ENCODE measurements at places on chromosomes 4 and X. TPM values are rescaled to one million over a fixed set of nuclear protein-coding genes. Genes with fewer than 3 reads are reported as not detected.

DNA sequence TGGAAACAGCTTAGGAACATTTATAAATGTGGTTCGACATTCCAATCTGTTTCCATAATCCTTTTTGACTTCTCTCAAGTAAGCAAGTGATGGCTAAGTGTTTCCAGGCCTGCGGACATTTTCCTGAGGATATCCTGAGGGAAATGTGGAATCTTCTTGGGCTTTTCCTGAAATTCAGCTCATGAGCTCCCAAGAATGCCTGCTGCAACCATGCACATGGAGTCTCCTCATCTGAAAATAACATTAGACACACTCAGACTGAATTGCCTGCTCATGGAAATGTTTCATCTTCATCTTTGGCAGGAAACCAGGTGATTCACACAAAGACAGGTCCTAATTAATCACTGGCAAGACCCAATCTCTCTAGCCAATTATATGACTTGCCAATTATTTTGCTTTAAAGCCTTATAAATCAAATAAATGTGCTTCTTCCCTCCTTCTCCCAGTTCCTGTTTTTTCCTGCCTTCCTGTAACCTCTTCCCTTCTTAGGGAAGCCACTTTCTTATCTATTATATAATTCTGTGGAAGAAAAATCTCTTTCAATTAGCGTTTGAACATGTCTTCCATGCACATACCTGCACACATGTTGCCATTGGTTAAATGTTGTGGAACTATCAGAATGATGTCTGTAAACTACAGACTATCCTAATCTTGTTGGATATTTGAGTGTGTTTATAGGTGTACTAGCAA, 104.6 kb upstream of the MXRA5 start:
- no peak for DNase-seq

GRCh38 chr4:135244056-135244455, 1042.5 kb upstream of the PABPC4L start:
- no peak for DNase-seq

DNA sequence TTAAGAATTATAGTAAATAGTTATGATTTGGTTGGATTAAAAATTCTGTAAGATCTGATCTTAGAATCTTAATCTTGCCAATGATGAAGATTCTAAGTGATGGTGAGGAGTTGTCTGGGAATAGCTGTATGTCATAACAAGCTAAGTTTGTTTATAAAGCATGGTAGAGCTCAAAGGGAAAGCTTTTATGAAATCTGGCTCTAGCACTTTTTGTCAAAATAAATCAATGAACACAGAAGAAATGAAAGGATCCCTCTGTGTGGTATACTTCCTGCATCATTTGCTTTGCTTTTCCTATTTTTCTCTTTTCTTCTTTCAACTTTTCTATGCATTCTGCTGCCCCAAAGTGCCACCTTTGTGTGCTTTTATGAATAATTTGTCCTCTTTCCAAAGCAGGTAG, 193.5 kb upstream of the FAT1 start:
- no peak for DNase-seq

- DNase-seq = no peak
Measured at GRCh38 chr4:150367326-150367725, 214.6 kb upstream of the MAB21L2 start.

DNA sequence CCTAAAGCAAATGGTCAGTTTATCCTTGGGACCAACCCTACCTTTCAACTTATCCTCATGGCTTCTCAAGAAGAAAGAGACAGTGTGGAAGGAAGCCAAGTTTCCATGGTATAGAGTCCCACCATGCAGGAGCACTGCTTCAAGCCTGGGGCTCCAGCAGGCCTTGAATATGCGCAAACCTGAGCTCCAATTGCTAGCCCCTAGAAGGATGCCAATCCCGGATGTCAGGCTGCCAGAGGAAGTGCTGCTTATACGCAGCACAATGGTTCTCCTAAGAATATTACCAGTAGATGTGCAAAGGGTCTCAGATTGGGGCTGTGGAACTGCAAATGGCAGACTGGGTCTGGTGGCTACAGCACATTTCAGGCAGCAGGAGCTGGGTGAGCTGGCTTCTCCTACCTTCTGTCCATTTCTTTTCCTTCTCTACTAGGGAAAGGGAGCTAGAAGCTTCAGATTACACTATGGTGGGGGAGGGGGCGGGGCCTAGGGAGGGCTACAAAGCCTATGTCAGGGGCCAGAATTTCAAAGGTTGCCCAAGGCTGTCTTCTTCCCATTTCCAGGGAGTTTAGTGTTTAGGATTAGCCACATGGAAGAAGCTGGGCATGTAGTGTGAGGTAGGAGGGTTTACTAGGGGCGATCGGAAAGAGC, 40.7 kb upstream of the CITED1 start:
- no peak for DNase-seq

DNA sequence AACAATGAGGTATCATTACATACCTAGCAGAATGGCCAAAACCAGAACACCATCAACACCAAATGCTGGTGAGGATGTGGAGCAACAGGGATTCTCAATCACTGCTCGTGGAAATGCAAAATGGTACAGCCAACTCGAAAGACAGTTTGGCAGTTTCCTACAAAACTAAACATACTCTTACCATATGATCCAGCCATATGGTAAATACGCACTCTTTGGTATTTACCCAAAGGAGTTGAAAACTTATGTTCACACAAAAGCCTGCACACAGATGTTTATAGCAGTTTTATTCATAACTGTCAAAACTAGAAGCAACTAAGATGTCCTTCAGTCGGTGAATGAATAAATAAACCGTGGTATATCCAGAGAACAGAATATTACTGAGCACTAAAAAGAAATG, 7.8 kb downstream of the CASP3 start:
- DNase-seq = no peak

Gene TMEM156
- not detected for total RNA-seq

GRCh38 chr4:153335665-153336064, 8.8 kb upstream of the MND1 start:
- no peak for DNase-seq
